CD8-positive, alpha-beta T cell (primary cell): ENCODE measurements at places on chromosomes 16 and 17.

DNA sequence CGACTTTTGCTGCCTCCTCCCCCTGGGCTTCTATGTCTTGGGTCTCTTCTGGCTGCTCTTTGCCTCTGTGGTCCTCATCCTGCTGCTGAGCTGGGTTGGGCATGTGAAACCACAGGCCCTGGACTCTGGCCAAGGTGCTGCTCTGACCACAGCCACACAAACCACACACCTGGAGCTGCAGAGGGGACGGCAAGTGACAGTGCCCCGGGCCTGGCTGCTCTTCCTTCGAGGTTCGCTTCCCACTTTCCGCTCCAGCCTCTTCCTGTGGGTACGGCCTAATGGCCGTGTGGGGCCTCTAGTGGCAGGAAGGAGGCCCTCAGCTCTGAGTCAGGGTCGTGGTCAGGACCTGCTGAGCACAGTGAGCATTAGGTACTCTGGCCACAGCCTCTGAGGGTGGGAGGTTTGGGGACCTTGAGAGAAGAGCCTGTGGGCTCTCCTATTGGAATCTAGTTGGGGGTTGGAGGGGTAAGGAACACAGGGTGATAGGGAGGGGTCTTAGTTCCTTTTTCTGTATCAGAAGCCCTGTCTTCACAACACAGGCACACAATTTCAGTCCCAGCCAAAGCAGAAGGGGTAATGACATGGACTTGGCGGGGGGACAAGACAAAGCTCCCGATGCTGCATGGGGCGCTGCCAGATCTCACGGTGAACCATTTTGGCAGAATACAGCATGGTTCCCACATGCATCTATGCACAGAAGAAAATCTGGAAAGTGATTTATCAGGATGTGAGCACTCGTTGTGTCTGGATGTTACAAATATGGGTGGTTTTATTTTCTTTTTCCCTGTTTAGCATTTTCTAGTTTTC is 2.3 kb downstream of the GP1BA start:
- DNase-seq: peak; percentile 51

DNA sequence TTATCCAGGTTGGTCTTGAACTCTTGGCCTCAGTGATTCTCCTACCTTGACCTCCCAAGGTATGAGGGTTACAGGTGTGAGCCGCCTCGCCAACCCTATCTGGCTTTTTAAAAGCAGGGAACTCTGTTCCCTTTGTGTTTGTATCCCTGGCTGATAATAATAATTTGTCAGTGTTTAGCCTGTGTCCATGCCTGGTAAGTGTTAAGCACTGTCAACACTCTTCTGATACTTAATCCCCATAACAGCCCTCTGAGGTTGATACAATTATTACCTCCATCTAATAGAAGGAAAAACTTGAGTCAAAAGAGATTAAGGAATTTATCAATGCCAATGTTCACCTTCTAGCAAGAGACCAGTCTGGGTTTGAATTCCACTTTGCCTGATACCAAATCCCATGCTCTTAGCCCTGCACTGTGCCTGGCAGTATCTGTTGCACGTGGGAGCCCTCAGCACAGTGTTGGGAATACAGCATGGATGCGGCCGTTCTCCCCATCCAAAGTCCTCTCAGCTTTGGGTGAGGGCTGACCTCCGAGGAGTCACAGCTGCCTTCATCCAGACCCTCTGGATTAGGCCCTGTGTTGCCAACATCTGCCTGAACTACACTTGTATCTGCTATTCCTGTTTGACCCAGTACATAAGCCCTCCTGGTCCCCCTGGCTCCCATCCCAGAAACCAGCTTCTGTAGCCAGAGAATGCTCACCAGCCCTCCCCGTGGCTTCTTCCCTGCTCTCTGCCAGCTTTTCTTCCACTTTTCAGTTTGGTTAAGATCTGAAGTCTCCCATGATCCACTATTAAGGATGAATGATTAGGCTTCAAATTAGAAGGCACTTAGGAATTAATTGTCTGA is 335.6 kb upstream of the ASIC2 start:
- DNase-seq: no peak

- no peak for DNase-seq
Observed at GRCh38 chr16:17759451-17760390, 289.0 kb upstream of the XYLT1 start.

DNA sequence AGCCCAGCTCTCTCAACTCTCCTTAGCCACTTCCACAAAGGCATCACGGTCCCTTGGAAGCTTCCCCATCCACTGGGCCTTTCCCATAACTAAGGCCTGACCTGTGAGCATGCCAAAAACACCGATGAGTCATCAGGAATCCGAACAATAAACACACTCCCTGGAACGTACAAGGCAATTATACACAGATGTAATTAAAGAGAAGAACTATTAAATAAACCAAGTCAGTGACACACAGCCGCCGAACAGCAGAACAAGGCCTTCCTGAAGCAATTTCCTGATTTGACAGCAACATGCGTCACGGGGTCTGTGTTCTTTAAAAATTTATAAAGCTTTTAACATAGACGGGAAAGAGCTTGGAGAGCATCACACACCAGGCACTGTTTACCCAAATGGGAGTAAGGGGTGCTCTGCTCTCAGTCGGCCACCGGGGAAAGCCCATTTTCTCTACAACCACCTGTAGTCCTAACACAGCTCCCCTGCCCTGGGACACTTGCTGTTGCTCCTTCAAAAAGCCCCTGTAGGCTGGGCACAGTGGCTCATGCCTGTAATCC is 29.4 kb downstream of the COG7 start:
- DNase-seq: no peak

GRCh38 chr17:28494445-28495188 is 11.5 kb upstream of the FOXN1 start:
- peak; percentile 70 for DNase-seq

DNA sequence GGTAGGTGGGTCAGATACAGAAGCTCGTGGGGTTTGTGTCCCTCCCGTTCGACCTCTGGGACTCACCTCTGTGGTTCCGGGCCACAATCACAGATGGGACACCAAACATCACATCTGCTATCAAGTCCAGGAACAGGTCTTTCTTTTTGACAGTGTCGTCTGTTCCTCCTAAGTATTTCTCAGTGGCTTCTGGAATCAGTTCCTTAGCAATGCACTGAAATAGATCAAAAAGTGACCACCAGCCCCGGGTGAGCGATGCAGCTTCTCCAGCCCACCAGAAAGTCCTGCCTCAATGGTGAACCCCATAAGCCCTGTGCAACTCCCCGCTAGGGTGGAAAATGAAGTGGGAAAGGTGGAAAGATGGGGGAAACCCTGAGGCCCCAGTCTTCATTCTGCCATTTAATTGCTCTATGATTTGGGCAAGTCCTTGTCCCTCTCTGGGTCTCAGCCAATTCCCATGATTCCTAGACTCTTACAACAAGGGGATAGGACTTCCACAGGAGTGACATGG is 22.4 kb downstream of the CES1 start:
- DNase-seq: no peak
